Fibroblast of skin of left biceps (primary cell): ENCODE measurements at places on chromosomes 12 and 14.

DNA sequence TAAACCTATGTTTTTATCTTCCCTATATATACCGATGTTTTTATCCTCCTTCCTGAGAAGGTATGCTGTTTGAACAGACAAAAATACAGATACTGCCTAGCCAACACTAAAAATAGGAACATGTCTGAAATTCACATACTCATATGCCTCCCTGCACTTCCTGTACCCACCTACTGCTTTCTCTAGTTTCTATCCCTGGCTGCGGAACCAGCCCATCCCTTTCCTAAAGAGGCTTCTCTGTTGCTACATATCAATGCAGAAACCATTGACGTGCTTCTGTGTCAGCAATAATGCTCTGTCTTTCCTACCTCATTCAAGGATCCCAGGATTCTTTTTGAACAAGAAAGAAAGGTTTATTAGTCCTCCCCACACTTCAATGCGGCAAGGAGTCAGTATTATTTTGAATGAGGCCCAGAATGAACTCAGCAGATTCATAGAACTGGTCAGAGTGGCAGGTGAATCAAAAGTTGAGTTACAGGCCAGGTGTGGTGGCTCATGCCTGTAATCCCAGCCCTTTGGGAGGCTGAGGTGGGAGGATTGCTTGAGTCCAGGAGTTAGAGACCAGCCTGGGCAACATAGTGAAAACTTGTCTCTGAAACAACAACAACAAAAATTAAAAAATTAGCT lies 67.8 kb upstream of the NAP1L1 start:
- no peak for DNase-seq

- DNase-seq = no peak
Observed at GRCh38 chr14:22547948-22548750, 40.9 kb downstream of the DAD1 start.

- DNase-seq = peak; percentile 16
Observed at GRCh38 chr12:71662849-71663560, 643 bp downstream of the ZFC3H1 start.

GRCh38 chr12:4506870-4507269 lies 31.8 kb upstream of the RAD51AP1 start:
- peak; percentile 1 for DNase-seq
